ENCODE measurements at places on chromosomes 11 and 22. TPM values are rescaled to one million over a fixed set of nuclear protein-coding genes. Genes with fewer than 3 reads are reported as not detected.
A peak's percentile ranks its signal among the peaks of the same experiment; 100 is the strongest.

GRCh38 chr11:71125150-71125549 lies 127.2 kb downstream of the SHANK2 start:
- no peak for DNase-seq

DNA sequence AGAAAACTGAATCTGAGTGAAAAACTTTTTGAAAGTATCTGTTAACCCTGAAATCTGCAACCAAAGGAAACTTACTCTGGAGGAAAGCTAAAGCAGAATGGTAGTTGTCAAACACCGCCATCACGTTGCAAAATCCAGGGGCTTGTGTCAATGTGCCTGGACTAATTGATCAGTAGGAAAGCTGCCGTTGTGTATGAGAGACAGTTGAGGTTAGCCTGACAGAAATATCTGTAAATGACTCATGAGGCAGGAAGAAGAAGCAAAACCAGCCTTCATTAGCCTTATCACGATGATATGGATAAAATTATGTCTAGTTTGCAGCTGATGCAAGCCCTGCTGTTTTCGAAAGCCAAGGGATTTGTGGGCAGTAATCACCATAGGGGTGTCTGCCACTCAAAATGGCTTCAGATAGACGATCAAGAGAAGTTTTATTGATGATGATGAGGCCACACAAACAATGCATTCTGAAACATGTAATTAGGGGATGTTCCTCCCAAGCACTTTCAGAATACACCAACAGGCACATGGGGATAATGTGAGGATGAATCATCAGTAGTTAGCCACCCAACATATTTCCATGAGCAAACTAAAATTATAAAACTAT lies 8.9 kb downstream of the SCGB1A1 start:
- no peak for DNase-seq

DNA sequence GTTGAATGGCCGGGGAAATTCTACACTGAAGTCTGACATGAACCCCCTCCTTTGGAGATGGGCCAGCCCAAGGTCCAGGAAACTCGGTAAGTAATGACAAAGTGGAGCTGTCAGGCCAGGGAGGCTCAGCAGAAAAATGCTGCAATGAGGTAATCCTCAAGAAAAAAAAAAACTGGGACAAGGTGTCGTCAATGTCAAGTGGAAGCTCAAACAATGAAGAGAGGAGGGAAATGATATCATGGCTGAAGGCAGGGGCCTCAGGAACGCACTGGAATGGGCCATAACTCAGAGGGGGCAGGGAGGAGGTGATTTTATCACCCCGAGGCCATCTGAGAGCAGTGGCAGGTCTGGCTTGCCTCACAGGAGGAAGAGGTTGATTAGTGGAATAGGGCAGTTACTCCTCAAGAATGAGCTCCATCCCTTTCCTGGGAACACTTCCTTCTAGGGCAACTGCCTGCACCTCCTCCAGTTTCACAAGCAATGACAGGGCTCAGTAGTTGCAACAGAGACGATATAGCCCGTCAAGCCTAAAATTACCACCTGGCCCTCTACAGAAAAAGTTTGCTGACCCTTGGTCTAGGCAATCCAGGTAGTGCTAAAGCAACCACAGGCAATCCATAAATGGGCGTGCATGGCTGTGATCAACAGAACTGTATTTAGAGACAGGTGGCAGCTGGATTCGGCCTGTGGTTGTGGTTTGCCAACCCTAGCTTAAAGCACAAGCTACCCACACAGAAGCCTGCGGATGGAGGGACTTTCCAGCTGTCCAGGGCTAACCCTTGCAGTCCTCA lies 65.2 kb downstream of the FBXO7 start:
- DNase-seq = no peak

DNA sequence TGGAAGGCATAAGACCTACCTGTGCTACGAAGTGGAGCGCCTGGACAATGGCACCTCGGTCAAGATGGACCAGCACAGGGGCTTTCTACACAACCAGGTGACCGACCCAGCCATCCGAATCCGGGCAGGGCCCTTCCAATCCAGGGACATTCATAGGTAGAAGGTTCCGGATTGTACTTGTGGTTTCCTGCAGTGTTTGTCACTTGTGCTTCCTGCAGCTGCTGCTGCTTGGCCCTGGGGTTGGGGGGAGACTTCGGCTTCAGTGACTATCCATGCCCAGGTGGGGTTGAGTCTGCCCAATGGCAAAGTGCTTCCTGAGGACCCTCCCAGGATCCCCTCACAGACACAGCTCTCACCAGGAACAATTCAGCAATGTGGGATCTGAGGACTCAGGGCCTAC lies 2.2 kb downstream of the APOBEC3A start:
- DNase-seq = no peak

- DNase-seq = no peak
Observed at GRCh38 chr11:123472236-123472935, 42.3 kb downstream of the GRAMD1B start.

DNA sequence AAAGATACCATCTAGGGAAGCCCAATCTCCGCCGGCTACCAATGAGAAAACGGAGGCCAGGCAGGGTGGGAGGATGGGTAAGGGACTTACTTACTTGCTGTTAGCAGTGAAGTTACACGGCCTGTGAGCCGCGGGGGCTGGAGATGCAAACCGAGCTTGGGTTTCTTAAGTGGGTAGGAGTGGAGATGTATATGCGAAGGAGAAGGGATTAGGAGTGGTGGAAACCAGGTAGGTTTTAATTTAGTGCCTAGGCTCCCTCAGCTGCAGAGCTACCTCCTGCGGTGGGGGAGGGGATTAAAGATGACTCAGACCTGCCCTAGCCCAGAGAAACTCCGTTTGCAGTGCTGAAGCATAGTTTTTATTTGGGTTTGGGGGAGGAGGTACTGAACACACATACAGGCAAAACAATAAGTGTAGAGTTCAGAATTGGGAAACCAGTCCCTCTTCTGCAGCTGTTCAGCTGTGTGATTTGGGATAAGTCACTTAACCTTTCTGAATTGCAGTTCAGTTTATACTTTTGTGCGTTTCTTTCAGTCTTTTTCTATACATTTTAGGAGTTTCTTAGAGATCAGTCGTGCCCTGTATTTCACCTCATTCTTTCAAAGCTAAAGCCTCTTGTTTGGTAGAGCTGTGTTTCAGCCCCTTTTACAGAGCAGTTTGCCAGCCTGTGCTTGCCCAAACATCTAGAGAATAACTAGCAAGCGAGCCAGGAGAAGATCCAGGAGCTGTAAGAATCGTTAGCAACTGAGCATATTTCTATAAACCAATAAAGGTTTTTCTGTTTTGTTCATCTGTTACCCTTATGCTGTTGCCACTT lies 596 bp upstream of the TNRC6B start:
- peak; percentile 66 for DNase-seq

DNA sequence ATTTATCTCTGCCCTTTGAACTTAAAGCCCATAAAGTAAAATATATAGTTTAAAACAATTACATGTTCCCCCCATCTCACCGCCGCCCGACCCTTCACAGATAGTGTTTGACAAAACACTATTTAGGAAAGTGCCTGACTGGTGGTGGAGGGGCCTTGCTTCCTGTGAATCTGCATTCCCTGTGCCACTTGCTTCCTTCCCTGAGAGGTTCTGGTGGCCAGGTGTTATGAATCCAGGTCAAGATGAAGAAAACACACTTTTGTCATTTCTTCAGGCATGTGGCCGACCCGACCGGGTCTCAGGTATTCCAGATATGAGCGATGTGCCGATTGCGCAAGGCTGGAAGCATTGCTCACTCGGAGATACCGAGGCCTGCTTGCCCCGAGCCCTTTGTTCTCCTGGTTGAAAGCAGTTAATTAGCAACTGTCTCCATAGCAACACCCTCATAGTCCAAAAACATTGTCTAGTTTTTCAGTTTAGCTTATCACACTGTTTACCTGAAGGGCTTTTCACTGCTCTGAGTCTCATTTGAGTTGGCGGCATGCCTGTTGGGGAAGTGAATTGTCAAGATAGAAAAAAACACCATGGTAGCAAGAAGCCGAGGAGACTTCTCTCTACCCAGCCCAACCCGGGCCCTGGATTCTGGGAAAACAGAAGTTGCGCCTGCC lies 128.3 kb downstream of the TEAD1 start:
- DNase-seq = no peak

Gene ZNF280A
- 0.26 TPM for polyA plus RNA-seq

Gene RAB1B
- polyA plus RNA-seq = 96.1 TPM

Gene CADM1
- 23.1 TPM for polyA plus RNA-seq

Gene KCNE3
- polyA plus RNA-seq = 2.5 TPM
